Bone marrow (tissue), 2 donors: ENCODE measurements at places on chromosomes 5 and 9.

DNA sequence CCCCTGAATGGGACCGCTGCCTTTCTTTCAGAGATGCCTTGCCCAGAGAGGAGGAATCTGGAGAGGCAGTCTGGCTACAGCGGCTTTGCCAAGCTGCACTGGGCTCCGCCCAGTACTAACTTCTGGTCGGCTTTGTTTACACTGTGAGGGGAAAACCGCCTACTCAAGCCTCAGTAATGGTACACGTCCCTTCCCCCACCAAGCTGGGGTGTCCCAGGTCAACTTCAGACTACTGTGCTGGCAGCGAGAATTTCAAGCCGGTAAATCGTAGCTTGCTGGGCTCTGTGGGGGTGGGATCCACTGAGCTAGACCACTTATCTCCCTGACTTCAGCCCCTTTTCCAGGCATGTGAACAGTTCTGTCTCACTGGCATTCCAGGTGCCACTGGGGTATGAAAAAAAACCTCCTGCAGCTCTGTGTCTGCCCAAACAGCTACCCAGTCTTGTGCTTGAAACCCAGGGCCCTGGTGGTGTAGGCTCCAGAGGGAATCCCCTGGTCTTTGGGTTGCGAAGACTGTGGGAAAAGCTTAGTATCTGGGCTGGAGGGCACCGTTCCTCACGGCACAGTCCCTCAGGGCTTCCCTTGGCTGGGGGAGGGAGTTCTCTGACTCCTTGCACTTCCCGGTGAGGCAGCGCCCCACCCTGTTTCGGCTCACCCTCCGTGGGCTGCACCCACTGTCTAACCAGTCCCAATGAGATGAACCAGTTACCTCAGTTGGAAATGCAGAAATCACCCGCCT lies 171.2 kb downstream of the CWC27 start:
- no peak for DNase-seq

GRCh38 chr9:135073741-135074305 lies 13.6 kb upstream of the OLFM1 start:
- no peak for DNase-seq

GRCh38 chr5:37838933-37839341 lies 904 bp downstream of the GDNF start:
- DNase-seq: no peak

DNA sequence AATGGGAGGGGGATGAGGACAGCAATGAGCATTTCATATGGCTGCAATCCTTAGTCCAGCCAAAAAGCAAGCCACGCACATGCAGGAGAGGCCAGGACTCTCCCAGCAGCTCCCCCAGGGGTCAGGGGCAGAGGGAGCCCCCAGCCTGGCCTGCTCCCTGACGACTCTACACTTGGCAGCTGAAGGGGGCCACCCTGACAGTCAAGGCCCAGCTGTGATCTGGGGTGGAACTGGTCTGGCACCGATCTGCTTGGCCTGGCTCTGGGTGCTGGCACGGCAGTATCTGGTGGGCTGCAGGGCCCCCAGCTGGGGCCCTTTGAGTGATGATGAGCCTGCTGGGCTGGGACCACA lies 118.1 kb downstream of the ADAMTS2 start:
- DNase-seq: no peak

DNA sequence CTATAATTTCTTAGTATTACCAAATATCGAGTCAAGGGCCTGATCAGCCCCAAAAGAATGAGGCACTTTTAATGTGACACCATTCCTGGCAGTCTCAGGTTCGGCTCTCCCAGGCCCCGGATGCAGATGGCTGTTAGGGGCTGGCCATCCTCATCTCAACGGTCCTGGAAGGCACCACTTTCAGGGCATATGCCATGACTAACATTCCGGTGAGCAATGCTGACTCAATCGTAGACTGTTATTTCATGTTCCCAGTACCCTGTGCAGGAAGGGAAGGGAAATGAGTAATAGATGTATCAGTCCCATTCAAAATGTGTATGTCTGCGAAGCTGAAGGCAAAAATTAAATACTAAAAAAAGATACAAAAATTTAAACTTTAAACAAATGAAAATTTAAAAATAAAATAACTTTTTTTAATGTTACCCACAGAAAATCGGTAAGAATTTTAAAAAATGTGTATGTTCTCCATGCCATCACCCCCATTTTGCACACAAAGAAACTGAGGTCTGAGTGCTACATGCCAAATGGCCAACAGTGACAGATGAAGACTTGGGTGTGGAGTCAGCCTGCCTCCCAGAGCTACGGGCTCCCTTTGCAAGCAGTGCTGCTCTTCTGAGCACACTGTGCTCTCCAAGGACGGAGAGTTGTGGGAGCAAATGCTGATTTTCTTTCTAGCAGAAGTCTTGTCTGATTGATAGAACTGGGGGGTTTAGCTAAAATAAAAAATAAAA lies 79.0 kb downstream of the GLDC start:
- DNase-seq: peak; percentile 4
